Activated T-cell treated with anti-CD3 and anti-CD28 coated beads, Interleukin-2, amount 50 U/mL, for 72 hours (primary cell): ENCODE measurements at places on chromosomes 16 and 17. TPM values are rescaled to one million over a fixed set of nuclear protein-coding genes. Genes with fewer than 3 reads are reported as not detected.
A peak's percentile ranks its signal among the peaks of the same experiment; 100 is the strongest.

- no peak for DNase-seq
- H3K4me3 ChIP-seq = no peak overlapping the region
- no peaks in the 10 kb centered on the region for H3K36me3 ChIP-seq
- no peak overlapping the region for H3K27ac ChIP-seq
Measured at GRCh38 chr17:14730821-14731220, 429.9 kb downstream of the HS3ST3B1 start.

DNA sequence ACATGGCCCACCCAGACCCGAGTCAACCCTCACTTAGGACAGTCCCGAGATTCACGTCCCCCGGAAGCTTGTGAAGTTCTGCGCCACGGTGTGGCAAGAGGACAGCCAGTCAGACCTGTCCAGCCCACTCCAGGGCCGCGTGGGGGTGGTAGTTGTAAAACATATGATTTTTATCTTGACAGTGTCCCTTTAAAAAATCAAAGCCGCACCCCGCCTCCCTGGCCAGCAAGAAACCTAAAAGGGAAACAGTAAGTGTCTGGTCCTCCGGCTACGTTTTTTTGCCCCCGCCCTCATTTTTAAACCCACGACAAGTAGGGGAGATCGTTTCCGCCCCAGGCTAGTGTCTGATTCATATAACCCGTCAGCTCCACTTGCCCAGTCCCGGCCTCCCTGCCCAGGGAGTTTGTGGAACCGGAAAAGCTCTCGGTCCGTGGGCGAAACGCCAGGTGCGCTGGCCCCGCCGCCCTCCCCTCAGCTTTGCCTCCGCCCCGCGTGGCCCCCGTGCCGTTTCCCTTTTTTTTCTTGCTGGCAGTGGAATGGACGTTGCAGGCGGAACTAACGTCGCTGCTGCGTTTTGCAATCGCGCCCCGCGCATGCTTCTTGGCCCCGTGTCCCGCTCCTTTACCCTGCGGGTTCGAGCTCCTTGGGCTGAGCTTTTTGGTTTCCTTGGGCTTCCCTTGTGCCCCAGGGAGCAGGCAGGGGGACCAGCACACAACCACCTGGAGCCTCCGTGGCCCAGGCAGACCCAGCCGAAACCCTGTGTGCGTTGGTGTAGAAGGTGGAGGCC is 13.3 kb upstream of the NUDT16L1 start:
- H3K4me3 ChIP-seq = no peak overlapping the region
- no peak for DNase-seq
- H3K4me1 ChIP-seq = peaks cover 40% of the 10 kb centered on the region
- H3K27ac ChIP-seq = no peak overlapping the region

GRCh38 chr17:59502800-59503199 is 62.6 kb upstream of the DHX40 start:
- no peaks in the 10 kb centered on the region for H3K36me3 ChIP-seq
- no peaks in the 10 kb centered on the region for H3K27me3 ChIP-seq
- no peak overlapping the region for H3K4me3 ChIP-seq
- no peak overlapping the region for H3K27ac ChIP-seq
- no peak for DNase-seq
- H3K4me1 ChIP-seq = no peaks in the 10 kb centered on the region

GRCh38 chr17:77489239-77489892 is 348.6 kb downstream of the SEC14L1 start:
- peaks cover 15% of the 10 kb centered on the region for H3K4me1 ChIP-seq
- no peak overlapping the region for H3K4me3 ChIP-seq
- H3K27me3 ChIP-seq = no peaks in the 10 kb centered on the region
- H3K27ac ChIP-seq = no peak overlapping the region
- peaks cover 6% of the 10 kb centered on the region for H3K36me3 ChIP-seq

GRCh38 chr16:89476811-89477261 is 13.5 kb downstream of the ANKRD11 start:
- peaks cover 2% of the 10 kb centered on the region for H3K36me3 ChIP-seq
- H3K4me1 ChIP-seq = peaks cover 100% of the 10 kb centered on the region
- no peak for DNase-seq
- H3K4me3 ChIP-seq = peak overlapping the region; percentile 31
- H3K27ac ChIP-seq = no peak overlapping the region

TPSG1 gene
- total RNA-seq = 0.32 TPM

CDH13 gene
- total RNA-seq = not detected

C17orf67 gene
- 4.5 TPM for total RNA-seq

TM4SF5 gene
- total RNA-seq = not detected
